Adrenal gland (tissue), 19 donors: ENCODE measurements at places on chromosomes 5 and 9. TPM values are rescaled to one million over a fixed set of nuclear protein-coding genes. Genes with fewer than 3 reads are reported as not detected.

PRLR gene
- polyA plus RNA-seq: 2.7 TPM

TSSK1B gene
- not detected for polyA plus RNA-seq

SGCD gene
- 2.7 TPM for polyA plus RNA-seq

ORM2 gene
- polyA plus RNA-seq: 16.2 TPM

N4BP3 gene
- polyA plus RNA-seq: 2.6 TPM

CARD9 gene
- 5.7 TPM for polyA plus RNA-seq

SLC25A48 gene
- not detected for polyA plus RNA-seq

ADRB2 gene
- 0.24 TPM for polyA plus RNA-seq

LRRTM2 gene
- polyA plus RNA-seq: 0.07 TPM

VLDLR gene
- polyA plus RNA-seq: 8.0 TPM

ADAMTS6 gene
- 0.91 TPM for polyA plus RNA-seq

PHYHD1 gene
- 86.6 TPM for polyA plus RNA-seq

RAB3C gene
- 3.4 TPM for polyA plus RNA-seq

ENTREP1 gene
- polyA plus RNA-seq: 4.1 TPM

RECK gene
- 4.1 TPM for polyA plus RNA-seq

GABRA6 gene
- not detected for polyA plus RNA-seq

CDKN2A gene
- polyA plus RNA-seq: 11.6 TPM

CMYA5 gene
- 0.72 TPM for polyA plus RNA-seq

LCN15 gene
- not detected for polyA plus RNA-seq

SPATA9 gene
- polyA plus RNA-seq: not detected

PCA3 gene
- polyA plus RNA-seq: not detected
